Activated CD8-positive, alpha-beta memory T cell treated with anti-CD3 and anti-CD28 coated beads, Interleukin-2, amount 50 U/mL, for 48 hours (primary cell): ENCODE measurements at places on chromosomes 2 and 18.

DNA sequence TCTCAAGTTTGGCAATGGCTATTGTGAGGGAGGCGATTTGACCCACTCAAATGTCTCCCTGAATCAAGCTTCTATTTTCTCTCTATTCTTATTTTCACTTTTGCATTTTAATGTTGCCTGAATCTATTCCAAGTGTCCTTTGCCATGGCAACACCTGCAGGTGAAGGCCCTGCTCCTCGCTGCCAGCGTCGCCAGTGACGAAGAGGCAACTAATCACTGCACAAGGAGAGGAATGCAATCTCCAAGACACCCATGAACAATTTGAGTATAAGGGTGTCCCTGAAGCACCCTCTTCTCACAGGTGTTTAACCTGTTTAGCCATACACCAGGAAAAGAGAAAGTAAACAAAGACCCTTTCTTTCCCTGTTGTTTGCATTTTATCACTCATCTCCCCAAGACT is 165.6 kb upstream of the VRK2 start:
- no peak for DNase-seq

GRCh38 chr18:59033359-59033758 is 106.3 kb upstream of the SEC11C start:
- DNase-seq, result no peak

- no peak for DNase-seq
These were observed 443.9 kb upstream of the VRK2 start for GRCh38 chr2:57602733-57603132.

- no peak for DNase-seq
These were observed 4.1 kb upstream of the ZCCHC2 start for GRCh38 chr18:62518460-62519375.

DNA sequence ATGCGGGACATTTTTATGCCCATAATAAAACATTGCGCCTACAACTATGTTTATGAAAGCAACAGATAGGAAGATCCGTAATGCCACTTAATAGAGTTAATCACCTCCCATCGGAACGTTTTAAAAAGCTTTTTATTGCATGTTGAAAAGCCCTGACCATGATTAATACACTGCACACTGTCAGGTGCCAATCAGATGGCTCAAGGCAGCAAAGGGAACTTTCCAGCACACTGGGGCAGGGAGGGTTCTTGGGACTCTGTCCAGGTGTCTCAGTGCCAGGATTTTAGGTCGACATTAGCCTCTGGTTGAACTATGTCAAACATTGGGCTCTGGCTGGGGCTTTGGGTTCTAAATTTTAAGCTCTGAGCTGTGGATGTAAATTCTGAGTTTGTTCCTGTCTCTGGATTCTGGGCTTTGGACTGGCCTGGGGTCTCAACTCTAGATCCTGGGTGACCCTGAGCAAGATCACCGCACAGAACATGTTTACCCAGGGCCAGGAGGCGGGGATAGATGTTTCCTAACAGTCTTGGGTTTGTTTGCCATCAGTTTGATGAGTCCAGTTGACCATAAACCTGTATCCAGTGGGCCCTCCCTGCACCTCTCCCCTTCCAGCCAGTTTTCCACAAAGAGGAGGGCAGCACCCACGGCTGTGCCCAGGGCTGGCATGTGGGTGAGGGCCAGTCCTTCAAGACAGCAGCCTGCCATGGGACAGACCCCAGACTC is 262.7 kb downstream of the ATAD2B start:
- no peak for DNase-seq

- no peak for DNase-seq
These were observed 105.9 kb upstream of the RMDN2 start for GRCh38 chr2:37819186-37819585.

GRCh38 chr2:7899923-7900322 is 781.9 kb upstream of the ID2 start:
- no peak for DNase-seq

DNA sequence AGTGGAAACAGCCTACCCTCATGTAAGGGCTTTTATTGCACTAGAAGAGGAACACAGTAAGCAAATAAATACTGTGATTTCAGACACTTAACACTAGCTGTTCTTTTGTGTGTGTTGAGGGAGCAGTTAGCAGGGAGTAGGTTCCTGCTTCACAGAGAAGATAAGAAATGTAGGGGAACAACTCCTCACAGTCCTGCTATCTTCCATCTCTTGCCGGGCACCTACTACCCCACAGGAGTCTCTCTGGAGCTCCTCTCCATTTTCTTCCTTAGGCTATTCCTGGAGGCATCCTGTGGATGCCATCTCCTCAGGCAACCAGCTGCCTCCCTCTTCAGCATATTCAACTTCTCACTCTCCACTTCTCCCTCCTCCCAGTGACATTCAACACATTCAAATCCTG is 145.0 kb downstream of the SRBD1 start:
- no peak for DNase-seq

- no peak for DNase-seq
These were observed 11.5 kb downstream of the ANKRD29 start for GRCh38 chr18:23650968-23651927.

GRCh38 chr18:55768255-55768654 is 180.3 kb upstream of the TCF4 start:
- DNase-seq, result no peak

DNA sequence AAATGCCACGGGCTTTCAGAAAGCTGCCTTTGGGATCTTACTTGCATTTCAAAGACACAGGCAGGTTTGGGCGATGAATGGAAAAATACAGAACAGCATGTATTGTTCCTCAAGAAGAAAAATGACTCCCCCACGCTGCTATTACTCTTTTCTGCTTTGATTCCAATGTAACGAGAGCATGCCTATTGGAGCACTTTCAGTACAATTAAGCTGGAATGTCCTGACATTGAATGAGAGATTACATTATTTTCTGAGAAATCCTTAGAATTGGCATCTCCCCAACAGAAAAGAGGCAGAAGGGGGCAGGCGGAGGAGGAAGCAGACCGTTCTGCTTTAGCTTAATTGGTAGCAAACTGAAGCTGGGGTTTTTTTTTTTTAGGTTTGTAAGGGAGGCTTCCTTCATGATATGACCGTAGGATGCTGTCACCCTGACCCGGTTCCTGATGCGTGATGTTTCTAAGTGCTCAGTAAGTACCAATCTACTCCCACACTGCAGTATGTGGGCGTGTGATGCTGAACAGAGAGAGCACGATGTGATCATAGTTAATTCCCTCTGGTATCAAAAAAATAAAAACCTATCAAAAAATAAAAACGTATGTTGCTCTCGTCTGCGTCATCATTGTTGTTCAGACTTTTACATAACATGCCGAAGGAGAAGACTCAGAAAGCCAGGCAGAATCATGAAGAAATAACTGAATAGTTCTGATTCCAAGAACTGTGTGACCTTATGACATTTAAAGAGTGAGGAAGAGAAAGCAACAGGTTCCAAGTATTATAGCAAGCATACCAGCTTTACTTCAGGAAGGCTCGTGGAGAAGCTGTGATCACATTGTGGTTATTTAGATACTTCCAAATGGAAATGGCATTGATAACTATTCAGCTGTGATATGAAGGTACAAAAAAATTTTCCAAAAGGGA is 40.5 kb downstream of the LONRF2 start:
- no peak for DNase-seq

GRCh38 chr2:26720322-26721114 is 28.0 kb downstream of the KCNK3 start:
- no peak for DNase-seq

- no peak for DNase-seq
These were observed 102.2 kb upstream of the TTC39C start for GRCh38 chr18:23912356-23912755.

- no peak for DNase-seq
These were observed 274.8 kb downstream of the AGAP1 start for GRCh38 chr2:235768606-235769005.

DNA sequence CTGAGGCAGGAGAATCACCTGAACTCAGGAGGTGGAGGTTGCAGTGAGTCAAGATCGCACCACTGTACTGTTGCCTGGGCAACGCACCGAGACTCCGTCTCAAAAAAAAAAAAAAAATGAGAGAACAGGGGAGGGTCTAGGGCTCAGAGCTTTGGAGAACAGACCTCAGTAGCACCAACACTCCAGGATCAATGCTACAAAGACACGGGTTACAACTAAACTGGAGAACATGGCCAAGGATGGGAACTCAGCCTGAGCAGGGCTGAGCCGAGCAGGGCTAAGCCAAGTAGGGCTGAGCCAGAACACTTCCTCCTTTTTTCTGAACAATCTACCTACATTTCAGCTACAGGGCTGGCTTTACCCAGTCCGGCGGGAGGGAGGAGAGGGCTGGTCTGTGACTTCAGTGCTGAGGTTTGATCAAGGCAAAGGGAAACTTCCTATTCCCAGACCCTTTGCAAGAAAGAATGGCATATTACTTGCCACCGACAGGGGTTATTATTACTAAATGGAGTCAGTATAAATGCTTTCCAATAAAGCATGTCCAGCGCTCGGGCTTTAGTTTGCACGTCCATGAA is 2.9 kb upstream of the CASP8 start:
- DNase-seq, result peak; percentile 68

DNA sequence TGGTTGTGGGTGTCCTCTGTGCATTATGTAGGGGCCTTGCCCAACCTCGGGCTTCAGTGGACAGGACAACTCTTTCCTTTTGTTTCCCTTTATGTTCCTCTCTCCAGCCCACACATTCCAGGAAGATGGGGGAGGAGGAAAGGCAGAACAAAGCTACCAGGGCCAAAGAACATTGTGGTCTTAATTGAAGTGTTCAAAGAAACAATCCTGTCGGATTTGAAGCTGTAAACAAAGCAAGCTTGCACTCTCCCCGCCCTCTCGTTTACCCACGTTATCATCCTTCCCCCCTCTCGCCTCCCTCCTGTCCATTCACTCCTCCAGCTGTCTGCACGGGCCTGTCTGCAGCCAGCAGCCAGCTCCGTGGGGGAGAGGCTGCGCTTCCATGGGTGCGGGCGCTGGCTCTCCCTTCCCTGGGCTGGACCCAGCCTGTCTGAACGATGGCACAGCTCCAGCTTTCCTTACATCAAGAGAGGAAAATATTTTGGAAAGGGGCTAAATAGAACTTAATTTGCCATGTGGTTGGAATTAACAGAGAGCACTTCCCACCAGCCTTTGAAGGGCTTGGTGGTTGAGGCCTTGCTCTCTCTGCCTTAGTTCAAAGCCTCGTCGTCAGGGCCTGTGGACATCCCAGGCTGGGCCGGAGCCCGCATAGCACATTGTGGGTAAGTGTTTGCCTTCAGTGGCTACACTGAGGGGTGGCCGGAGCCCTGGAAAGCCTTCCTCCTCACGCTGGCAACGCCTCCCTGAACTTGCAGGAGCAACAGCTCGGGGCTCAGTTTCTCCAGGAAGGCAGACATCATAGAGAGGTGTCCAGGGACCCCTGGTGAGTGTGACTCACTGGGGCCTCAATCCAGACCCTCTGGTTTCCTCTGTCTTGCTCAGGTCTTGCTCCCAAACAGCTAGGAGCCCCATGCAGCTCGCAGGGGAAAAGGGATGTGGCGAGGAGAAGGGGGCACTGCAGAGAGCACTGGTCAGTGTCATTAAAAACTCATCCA is 60.6 kb upstream of the HS6ST1 start:
- no peak for DNase-seq

- no peak for DNase-seq
These were observed 16.6 kb upstream of the SPOPL start for GRCh38 chr2:138485019-138485418.

DNA sequence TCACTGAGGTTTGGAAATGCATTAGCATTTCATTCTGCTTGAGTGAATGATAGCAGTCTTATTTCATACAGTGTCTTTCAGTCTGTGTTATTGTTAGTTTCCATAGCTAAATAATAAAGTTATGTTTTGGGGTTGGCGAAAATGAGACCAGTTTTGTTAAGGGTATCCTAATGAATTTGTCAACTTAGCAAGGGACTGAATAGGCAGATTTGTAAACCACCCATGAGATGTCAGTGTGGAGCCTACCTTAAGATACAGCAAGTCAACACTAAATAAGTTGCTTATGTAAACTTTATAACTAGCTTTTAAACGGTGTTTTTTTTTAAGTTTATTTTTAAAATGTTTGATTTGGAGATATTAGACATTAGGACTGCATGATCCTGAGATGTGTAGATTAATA is 11.9 kb downstream of the NAPG start:
- no peak for DNase-seq

DNA sequence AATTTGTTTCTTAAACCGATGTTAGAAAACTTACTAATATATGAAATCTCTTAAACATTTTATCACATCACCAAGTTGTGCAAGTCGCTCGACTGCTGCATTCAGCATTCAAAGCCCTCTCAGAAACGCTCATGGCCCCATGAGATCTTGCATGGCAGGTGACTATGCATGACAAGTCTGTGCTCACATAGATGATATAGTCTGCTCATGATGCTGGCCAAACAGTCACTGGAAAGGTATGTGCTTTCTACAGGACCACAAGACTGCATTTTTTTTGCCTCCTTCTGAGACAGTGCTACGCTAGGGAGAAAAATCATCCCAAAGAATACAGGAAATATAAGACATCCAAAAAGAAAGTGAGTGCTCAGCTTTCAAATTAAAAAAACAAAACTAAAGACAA is 98.3 kb upstream of the ZBTB14 start:
- DNase-seq, result no peak

DNA sequence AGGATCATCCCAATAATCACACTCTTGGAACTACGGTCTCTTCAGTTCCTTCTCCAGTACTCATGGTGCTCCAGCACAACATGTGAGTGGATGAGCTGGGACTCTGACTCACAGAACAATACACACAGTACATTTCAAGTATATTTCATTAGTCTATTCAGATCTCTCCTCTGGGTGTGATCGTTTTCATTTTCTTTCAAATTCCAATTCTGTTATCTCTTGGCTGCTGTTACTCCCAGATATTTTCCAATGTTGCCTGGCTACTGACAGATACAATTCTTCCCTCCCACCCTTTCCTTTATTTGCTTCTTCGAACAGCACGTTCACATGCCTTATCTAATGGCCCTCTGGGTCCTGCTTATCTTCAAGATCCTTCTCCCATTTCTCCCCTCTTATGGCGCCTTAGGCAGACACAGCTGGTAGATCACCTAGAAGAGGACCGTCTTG is 216.0 kb downstream of the ACKR3 start:
- DNase-seq, result no peak

DNA sequence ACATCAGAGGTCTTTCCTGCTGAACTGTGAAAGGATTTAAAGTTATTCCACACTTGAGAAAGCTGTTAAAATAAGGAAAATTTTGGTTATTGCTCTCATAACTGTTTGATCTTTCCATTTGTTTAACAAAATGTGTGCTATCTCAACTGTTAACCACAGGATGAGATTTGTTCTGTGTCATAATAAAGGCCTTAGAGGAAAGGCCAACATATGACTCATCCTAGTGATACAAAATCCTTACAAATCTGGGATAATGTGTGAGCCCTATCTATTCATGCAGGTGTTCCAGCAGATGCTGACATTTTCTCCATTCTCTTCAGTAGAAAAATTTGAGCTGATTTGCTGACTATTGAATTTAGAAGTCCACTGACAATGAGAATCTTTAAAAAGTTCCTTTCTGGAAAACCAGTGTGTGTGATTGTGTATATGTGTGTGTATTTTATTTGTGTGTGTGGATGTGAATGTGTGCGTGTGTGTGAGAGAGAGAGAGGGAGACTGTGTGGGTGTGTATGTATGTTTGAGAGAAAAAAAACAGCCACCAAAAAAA is 1111.9 kb upstream of the GYPC start:
- DNase-seq, result no peak
